ENCODE measurements at places on chromosomes 11 and 22.

DNA sequence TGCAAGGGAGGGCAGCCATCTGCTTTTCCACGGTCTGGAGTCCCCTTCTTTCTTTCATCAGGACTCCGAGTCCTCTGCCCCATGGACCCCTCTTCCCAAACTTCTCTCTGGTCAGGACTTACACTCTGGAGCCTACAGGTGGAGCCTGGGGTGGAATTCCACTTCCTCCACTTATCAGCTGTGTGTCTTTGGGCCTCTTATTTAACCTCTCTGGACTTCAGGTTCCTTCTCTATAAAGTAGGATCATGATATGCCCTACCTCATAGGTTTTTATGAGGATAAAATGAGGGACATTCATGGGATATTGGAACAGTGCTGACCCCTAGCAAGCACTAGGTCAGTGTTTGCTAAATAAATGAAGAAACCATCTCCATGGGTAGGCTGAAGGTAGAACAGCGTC, 1.7 kb downstream of the LINC01488 start:
- DNase-seq, result no peak

GRCh38 chr11:112744041-112744440, 217.2 kb upstream of the NCAM1 start:
- DNase-seq, result no peak

- no peak for DNase-seq
Observed at GRCh38 chr22:49023879-49024774, 803.5 kb downstream of the BRD1 start.

- DNase-seq, result no peak
Observed at GRCh38 chr22:44701187-44701790, 715 bp upstream of the PRR5 start.

DNA sequence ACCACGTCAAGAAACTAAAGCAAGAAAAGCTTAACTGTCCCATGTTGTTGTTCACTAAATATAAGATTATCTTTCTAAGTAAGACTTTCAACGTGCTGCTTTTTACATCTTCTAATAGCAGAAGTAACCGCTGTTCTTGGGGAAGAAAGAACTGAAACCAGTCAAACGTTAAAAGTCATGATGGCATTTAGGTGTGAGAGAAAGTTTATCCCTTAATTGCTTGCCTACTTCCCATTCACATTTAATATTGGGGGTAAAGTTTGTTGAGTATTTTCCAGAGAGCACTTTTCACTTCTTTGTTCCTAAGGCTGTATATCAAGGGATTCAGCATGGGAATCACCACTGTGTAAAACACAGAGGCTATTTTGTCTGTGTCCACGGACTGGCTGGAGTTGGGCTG, 970 bp downstream of the OR5B21 start:
- DNase-seq, result no peak

GRCh38 chr11:131411636-131412035, 41.2 kb downstream of the NTM start:
- DNase-seq, result no peak

Data from nucleus accumbens (tissue), 56 donors.